Activated CD4-positive, alpha-beta T cell treated with anti-CD3 and anti-CD28 coated beads, Interleukin-2, amount 10 ng/mL, durations not matched to agents 7 days and 5 days (primary cell): ENCODE measurements at places on chromosomes 6 and 20. TPM values are rescaled to one million over a fixed set of nuclear protein-coding genes. Genes with fewer than 3 reads are reported as not detected.

LINC00237 gene
- not detected for total RNA-seq

CCN2 gene
- not detected for total RNA-seq

RAB44 gene
- total RNA-seq: 0.15 TPM

MUC21 gene
- not detected for total RNA-seq

TMEM200A gene
- total RNA-seq: 2.6 TPM
